Stimulated activated CD4-positive, alpha-beta T cell treated with anti-CD3 and anti-CD28 coated beads, Interleukin-1b, Interleukin-23, amount 100 ng/mL, for 1 hour (primary cell): ENCODE measurements at places on chromosomes 3 and 15.

- no peak for DNase-seq
Observed at GRCh38 chr3:16439848-16440708, 73.4 kb downstream of the RFTN1 start.

DNA sequence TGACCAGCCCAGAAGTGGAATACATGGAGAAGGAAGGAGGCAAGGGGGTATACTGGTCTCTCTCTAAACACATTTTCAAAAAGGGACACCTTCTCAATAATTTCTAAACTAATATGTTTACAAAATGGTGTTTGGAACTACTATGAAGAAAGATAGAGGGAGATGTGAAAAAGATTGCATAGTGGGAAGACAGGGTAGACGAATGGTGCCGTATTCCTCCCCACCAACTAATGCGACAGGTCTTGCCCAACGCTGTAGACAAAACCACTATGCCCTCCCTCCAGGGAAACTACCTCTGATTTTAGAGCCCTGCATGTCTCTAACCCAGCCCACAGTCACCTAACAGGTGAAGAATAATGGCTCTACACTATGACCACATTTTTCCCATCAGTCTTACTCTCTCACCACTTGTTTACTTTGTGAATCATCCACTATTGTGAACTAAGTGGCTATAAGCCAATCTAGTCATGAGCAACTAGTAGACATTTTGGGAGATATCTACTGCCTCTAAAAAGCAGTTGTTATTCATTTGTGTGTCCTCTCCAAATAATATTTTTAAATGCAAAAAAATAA, 108.2 kb upstream of the UBE2E2 start:
- DNase-seq: no peak

- DNase-seq: no peak
Observed at GRCh38 chr3:187079090-187080022, 59.9 kb downstream of the RPL39L start.

DNA sequence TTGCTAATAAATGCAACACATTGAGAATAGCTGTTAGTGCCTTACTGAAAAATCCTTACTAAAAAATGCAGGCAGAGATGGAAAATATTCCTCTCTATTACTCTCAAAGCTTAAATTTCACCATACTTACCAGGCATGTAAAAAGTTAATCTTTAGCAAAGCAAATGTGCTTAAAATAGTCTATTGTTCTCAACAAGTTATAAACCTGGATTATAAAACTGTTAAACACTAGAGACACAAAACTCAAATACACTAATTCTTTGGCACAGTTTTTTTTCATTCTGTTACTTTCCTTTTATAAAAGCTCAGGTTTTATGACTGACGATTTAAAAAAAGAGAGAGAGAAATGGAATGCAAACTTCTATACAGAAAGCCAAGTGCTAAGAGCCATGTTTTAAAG, 119.8 kb downstream of the THRB start:
- DNase-seq: no peak

GRCh38 chr3:102068736-102069135, 219.4 kb downstream of the NFKBIZ start:
- DNase-seq: no peak
